ENCODE measurements at places on chromosomes 6 and 20.

DNA sequence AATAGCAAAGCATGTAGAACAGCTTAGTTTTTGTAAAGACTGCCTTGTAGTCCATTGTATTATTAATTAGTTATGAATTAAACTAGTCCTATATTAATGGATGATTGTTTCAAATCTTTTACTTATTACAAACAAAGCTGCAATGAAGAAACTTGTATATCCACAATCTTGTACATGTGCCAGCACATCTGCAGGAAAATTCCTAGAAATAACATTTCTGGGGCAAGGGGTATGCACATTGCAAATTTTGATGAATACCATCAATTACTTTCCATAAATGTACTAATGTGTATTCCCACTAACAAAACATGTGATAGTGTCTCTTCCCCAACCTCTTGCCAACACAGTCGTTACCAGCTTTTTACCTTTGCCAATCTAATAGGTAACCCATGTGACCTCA lies 73.6 kb upstream of the AKAP12 start:
- DNase-seq: no peak

DNA sequence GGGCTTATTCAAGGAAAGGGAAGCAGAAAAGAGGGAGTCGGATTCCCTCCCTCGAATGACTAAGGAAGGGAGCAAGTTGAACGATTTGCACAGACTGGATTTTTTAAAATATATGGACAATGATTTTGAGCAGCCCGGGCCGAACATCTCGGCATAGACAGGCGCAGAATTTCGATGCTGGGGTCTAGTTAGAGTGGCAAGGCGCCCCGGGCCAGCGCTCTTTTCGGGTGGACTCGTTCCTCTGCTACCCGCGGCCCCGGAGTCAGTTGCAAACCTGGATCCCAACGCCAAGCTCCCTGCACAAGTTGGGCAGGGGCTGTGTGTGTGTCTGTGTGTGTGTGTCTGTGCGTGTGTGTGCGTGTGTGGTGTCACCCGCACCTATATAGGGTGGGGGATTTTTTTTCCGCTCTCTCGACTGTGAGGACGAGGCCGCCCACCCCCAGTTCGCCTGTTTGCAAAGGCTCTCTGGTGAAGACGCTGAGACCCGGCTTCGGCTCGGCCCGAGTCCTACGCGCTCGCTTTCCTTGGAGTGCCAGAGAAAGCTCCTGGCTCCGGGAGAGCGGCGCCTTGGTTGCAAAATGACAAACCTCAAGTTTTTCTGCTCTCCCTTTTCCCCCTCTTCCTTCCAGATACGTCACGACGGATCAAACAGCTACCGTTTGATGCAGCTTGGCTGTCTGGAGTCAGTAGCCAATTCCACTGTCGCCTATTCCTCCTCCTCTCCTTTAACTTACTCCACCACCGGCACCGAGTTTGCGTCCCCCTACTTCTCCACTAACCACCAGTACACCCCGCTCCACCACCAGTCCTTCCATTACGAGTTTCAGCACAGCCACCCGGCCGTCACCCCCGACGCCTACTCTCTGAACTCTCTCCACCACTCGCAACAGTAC lies 1.4 kb downstream of the TFAP2D start:
- DNase-seq: no peak

- DNase-seq: no peak
These were observed 209.0 kb upstream of the NT5E start for GRCh38 chr6:85240787-85241385.

DNA sequence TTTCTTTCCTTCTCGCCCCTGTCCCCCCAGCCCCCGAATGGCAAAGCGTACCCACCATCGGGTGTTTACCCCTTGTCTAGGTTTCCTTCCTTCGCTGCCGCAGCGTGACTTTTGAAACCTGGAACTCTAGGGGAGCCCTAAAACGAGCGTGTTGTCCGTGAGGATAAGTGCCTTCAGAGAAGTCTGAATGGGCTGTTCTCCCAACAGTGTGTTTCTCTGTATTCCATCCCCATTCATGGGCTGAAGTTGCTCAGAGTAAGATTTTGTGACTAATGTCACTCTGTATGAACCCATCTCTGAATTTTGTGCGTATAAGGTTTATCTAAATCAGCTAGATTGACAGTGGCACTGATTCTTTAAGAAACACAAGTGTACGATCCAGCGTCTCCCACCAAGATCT lies 949 bp downstream of the MACROD2 start:
- DNase-seq: no peak

DNA sequence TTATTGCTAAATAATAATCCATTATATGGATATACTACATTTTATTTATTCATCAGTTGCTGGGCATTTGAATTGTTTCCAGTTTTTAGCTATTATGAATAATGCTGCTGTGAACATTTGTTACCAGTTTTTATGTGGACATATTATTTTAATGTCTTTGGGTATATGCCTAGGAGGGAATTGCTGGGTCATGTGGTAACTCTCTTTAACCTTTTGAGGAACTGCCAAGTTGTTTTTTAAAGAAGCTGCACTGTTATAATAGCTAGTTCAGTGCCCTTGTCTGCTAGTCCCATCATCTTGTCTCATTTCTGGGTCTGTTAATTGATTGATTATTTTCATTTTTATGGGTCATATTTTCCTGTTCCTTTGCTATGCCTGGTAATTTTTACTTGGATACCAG lies 56.3 kb downstream of the FOXO3 start:
- DNase-seq: no peak

- no peak for DNase-seq
These were observed 217.8 kb upstream of the TSHZ2 start for GRCh38 chr20:52754366-52754765.

DNA sequence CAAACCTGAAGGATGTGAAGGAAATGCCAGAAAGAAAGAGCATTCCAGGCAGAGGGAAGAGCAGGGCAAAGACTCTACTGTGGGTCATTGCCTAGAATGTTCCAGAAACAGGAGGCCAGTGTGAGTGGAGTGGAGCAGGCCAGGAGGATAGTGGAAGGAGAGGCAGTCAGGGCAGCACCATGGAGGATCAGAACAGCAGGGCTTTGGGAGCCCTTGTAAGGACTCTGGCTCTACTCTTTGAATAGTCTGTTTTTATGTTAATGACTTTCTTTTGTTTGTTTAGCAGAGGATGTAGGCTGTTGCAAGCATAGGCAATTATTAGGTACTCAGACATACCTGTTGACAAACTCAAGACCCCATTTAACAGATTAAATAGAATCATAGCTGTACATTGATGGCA lies 23.6 kb upstream of the FBXL4 start:
- no peak for DNase-seq

DNA sequence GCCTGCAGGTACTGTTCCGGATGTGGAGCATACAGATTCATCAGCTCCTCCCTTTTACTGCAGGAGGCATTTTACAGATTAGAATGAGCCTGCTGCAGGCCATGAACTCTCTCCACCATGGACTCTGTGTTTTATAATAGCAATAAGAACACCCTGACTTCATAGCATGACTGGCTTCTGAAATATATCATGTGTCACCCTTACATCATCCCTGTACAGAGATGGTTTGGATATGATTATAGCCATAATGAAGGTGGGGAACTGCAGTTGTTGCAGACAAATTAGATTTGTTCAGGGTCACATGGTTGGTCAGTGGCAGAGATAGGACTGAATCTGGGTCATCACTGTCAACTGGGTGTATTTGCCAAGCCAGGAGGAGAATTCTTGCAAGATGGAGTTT lies 100.7 kb downstream of the FOXO3 start:
- DNase-seq: no peak

DNA sequence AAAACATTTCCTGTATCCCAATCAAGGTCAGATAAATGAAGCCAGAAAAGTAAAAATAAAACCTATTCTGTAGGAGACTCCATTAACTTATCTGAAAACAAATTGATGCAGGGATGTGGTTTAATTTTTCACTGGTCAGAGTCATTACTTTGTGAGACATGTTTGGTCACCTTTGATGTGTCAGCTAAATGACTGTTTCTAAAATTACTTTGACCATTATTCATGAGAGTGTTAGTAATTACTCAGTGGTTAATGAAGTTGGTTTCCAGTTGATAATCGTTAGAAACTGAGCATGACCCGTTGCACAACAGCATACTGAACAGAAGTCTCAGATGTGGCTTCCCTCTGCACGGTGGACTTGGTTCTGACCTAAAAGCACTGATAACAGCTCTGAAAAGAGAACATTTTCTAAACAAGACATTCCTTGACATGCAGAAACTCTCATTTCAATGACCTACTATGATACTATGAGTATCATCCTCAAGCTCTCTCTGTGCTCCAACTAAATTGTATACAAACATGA lies 410.5 kb upstream of the RNF217 start:
- DNase-seq: no peak

GRCh38 chr20:15716256-15716655 lies 857.0 kb downstream of the KIF16B start:
- no peak for DNase-seq

DNA sequence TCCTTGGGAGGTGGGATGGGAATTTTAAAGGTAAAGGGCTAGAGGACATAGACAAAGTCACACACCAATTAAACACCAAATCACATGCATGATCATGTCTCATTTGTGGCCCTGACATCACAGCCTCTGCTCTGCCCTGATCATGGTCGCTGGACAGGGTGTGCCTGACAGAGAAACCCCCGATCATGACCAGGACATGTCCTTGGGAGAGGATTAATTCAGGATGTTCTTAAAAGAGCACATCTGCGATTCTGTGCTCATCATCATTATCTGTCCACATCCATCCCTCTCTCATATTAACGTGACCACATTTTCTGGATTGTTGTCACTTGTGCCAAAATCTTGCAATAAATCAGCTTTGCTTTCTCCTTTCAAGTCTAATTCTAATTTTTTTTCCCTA lies 7.7 kb upstream of the PBOV1 start:
- DNase-seq: no peak

GRCh38 chr6:164753517-164753916 lies 555.9 kb downstream of the C6orf118 start:
- DNase-seq: no peak

GRCh38 chr6:47967843-47968242 lies 143.2 kb downstream of the PTCHD4 start:
- DNase-seq: no peak

GRCh38 chr6:157436219-157436943 lies 55.4 kb downstream of the ZDHHC14 start:
- no peak for DNase-seq

DNA sequence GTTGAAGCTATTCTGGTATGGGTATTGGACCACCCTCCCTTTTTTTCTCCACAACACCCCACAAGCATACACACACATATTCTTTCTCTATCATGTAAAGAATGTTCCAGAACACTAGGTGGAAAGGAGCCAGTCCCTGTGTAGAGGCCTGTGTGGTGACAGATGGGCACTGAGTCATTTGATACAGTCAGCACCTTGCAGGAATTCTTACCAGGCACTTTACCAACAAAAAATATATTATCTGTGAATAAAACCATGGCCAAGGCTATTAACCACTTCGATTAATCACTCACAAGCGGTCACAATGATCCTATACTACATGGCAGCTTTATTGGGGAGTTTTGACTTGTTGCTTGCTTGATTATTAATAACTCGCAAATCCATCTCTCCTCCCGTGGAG lies 149.5 kb downstream of the BFSP1 start:
- DNase-seq: no peak

GRCh38 chr6:138948546-138949179 lies 39.4 kb downstream of the REPS1 start:
- DNase-seq: no peak

DNA sequence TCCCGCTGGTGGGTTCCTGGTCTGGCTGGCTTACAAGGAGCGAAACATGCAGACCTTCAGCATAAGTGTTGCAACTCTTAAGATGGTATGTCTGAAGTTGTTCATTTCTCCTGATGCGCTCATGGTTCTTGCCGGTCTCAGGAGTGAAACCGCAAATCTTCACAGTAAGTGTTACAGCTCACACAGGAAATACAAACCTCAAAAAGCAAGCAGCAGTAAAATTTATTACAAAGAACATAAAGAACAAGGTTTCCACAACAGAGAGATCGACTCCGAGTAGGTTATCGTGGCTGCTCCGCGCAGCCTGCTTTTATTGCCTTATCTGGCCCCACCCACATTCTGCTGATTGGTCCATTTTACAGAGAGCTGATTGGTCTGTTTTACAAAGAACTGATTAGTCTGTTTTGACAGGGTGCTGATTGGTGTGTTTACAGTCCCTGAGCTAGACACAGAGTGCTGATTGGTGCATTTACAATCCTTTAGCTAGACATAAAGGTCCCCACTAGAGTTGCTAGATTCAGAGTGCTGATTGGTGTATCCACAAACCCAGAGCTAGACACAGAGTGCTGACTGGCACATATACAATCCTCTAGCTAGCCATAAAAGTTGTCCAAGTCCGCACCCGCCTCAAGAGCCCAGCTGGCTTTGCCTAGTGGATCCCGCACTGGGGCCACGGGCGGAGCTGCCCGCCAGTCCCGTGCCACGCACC lies 39.2 kb downstream of the TRIM27 start:
- no peak for DNase-seq

DNA sequence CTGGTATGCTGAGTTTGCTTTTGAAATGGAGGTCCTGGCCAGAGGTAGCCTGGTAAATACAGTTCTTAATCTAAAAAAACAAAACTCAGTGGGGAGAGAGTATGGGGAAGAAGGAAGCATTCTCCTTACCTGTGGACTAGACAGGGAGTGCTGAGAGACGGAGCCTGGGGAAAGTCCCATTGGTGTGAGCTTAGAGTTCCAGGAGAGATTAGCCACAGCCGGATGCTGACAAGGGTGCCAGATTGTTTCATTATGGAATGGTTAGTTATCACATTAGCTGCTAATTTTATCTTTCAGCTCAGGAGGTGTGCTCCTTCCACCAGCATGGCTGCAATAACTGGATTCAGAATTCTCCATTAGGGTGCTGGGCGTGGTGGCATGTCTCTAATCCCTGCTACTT lies 75.9 kb downstream of the RREB1 start:
- no peak for DNase-seq

DNA sequence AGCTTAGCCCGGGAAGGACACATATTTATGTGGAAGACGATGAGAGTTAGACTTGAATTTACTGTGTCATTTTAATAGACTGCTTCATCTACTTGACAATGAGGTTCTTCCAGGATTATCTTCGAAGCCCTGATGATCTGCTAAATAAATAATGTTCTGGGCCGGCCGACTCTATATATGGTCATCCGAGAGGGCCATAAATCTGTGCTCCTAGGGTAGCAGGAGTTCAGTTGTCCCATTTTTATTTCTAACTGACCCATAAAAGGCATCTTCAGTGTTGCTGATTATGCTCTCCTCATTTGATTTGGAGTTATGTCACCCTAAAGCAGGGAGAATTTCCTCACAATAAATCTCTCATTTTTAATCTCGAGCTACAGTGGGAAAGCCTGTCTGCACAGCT lies 217.1 kb downstream of the SLC24A3 start:
- DNase-seq: no peak

- no peak for DNase-seq
These were observed 171.7 kb downstream of the WDR27 start for GRCh38 chr6:169529931-169530751.

DNA sequence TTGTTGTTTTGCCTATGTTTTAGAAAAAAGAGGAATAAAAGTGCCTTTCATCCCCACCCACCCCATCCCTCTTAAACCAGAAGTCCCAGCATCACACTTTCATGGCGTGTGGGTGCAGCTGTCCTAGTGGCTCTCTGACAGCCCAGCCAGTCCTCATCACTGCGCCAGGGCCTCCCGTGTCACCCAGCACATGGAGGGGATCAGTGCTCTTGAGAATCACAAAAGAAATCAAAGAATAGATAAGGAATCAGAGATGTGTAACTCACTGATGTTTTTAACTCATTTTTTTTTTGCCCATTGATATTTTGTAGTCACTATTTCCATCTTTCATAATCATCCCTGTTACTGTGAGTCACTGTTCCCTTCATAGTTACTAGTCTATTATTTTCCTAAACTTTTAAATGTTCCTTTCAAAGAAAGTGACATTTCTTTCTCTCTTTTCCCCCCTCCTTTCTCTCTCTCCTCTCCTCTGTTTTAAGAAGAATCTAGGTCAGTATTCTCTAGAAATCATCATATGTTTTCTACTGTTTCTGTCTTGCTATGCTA lies 78.6 kb downstream of the AIG1 start:
- no peak for DNase-seq
